ENCODE measurements at places on chromosomes 13 and 19.

GRCh38 chr13:53050151-53050550, 21.5 kb downstream of the OLFM4 start:
- DNase-seq = no peak
- no peaks in the 10 kb centered on the region for H3K4me1 ChIP-seq
- H3K27me3 ChIP-seq = 0 out of 2 replicates have a peak, but pooled peaks cover 2% of the 10 kb centered on the region
- no peaks in the 10 kb centered on the region for H3K36me3 ChIP-seq

DNA sequence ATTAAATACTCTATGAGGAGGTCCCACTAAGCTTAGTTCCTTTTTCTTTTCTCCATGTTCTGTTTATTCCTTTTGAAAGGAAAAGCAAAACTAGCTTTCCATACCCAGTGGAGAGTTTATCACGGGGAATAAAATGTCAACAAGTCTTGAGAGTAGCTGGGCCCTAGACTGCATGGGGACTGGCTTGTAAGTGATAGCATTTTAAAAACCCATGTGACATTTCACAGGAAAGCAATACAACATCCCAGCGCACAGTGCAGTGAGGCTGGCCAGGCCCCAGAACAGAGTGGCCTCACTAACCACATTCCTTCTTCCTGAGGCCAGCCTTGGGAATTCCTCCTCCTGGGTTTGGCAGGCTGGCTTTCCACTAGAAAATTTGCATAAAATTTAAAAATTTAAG, 149.8 kb downstream of the DLEU7 start:
- no peaks in the 10 kb centered on the region for H3K36me3 ChIP-seq
- no peak overlapping the region for H3K4me3 ChIP-seq
- no peaks in the 10 kb centered on the region for H3K27me3 ChIP-seq
- H3K27ac ChIP-seq = no peak overlapping the region
- peaks cover 5% of the 10 kb centered on the region for H3K4me1 ChIP-seq
- no peak for DNase-seq

GRCh38 chr13:22316494-22317025, 645.7 kb downstream of the FGF9 start:
- H3K4me3 ChIP-seq = no peak overlapping the region
- H3K27me3 ChIP-seq = no peaks in the 10 kb centered on the region
- H3K4me1 ChIP-seq = no peaks in the 10 kb centered on the region
- DNase-seq = no peak

- peaks cover 22% of the 10 kb centered on the region for H3K4me1 ChIP-seq
- no peaks in the 10 kb centered on the region for H3K27me3 ChIP-seq
- DNase-seq = no peak
- H3K36me3 ChIP-seq = 0 out of 2 replicates have a peak, but pooled peaks cover 3% of the 10 kb centered on the region
- no peak overlapping the region for H3K27ac ChIP-seq
- no peak overlapping the region for H3K4me3 ChIP-seq
Measured at GRCh38 chr19:23512151-23512925, 117.1 kb upstream of the ZNF91 start.

DNA sequence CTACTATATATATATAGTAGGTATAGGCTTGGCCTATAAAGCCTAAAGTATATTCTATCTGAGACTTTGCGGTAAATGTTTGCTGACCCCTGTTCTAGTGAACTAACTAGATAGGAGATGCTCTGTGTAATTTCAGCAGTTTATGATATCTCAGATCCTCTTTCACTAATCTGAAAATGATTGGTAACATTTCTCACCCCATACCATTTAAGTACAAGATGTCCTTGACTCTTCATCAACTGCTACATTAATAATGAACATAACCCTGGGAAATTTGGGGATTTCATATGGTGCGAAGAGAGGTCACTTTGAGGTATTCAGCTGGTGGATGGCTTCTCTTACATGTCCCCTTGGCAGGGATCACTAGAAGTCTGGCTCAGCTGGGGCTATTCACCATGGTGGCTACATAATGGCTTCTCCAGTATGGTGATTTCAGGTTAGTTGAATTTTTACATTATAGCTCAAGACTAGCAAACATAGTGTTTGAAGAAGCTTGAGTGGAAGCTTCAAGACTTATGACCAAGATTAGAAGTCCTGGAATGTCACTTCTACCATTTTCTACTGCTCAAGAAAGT, 103.6 kb upstream of the MYCBP2 start:
- no peaks in the 10 kb centered on the region for H3K27me3 ChIP-seq
- no peak for DNase-seq
- H3K4me1 ChIP-seq = no peaks in the 10 kb centered on the region
- H3K27ac ChIP-seq = no peak overlapping the region
- no peaks in the 10 kb centered on the region for H3K36me3 ChIP-seq

DNA sequence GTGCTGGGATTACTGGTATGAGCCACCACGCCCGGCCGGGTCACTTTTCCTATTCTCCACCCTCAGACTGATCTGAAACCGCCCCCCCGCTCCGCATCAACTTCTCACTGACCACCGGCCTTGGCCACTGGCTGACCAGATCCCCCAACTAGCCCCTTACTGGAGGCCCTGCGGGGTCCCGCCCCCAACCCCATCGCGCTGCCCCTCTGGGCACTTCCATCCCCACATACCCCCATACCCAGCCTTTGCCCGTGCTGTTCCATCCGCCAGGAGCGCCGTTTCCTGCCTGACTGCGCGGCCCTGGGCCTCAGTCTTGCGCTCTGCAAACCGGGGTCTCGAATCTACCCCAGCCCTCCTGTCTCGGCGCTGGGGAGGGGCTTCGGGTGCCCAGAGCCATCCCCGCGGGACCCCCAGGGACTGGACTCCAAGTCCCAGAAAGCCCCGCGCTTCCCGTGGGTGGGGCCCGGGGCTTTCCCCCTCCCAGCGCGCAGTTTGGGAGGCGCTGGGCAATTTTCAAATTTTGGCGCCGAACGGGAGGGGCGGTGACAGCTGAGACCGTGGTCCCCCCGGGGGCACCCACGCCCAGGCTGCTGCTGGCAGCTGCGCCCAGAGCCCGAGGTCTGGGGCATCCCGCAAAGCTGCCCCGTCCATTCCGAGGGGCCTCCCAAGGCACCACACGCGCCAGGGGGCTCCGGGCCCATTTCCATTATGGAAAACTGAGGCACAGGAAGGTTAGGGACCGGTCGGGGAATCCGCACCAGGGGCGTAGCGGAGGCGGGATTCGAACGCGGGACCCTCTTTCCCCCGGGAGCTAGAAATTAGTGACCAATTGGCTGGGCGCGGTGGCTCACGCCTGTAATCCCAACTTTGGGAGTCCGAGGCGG, 5.2 kb upstream of the LMNB2 start:
- H3K36me3 ChIP-seq = no peaks in the 10 kb centered on the region
- DNase-seq = peak; percentile 60
- H3K27ac ChIP-seq = no peak overlapping the region
- H3K4me3 ChIP-seq = peak overlapping the region; percentile 61
- H3K27me3 ChIP-seq = no peaks in the 10 kb centered on the region

DNA sequence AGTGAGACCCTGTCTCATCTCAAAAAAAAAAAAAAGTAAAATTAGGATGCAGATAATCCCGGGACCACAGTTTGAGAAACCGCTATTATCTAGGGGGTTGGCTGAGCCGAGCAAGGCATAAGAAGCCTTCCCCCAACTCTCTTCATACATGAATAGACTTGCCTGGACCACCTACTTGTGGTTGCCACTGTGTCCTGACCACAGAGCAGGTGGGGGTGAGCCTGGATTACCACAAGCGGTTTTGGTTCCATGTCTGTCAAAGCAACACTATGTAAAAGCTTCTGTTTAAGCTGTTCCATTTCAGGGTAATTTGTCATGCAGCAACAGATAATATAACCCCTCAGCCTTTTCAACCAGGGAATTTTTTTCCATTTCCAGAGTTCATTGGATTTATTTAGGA, 3.3 kb upstream of the NAPA start:
- H3K27ac ChIP-seq = no peak overlapping the region
- peaks cover 6% of the 10 kb centered on the region for H3K4me1 ChIP-seq
- H3K36me3 ChIP-seq = no peaks in the 10 kb centered on the region
- no peaks in the 10 kb centered on the region for H3K27me3 ChIP-seq
- H3K4me3 ChIP-seq = no peak overlapping the region

DNA sequence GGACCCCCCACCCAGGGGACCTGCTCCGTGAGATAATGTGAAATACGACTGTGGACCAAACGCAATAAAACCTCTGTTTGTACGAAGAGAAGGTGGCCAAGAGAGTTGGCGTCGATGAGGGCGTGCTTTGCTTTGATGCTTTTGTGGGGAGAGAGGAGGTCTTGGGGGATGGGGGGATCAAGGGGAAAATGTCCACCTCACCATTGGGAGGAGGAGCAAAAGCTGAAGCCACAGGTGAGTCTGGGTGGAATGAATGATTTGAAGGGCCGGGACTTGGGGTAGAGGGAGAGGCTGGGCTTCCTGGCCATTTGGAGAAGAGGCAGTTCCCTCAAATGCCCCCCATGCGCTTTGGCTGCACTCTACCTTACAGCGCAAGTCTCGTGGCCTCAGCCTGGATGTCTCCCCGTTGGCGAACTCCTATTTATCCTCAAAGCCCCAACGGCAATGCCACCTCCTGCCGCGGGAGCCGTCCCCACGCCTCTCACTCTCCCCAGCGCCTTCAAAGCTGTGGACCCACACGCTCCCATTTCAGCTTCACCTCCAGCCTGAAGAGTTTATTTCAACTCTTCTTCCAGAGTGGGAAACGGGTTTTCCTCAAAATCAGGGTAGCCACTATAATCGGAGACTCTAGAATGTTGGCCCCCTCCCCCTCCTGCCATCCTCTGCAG, 795 bp upstream of the ABCA7 start:
- DNase-seq = no peak
- no peaks in the 10 kb centered on the region for H3K36me3 ChIP-seq
- peak overlapping the region; percentile 72 for H3K4me3 ChIP-seq
- H3K27ac ChIP-seq = no peak overlapping the region
- no peaks in the 10 kb centered on the region for H3K27me3 ChIP-seq
- peaks cover 10% of the 10 kb centered on the region for H3K4me1 ChIP-seq

DNA sequence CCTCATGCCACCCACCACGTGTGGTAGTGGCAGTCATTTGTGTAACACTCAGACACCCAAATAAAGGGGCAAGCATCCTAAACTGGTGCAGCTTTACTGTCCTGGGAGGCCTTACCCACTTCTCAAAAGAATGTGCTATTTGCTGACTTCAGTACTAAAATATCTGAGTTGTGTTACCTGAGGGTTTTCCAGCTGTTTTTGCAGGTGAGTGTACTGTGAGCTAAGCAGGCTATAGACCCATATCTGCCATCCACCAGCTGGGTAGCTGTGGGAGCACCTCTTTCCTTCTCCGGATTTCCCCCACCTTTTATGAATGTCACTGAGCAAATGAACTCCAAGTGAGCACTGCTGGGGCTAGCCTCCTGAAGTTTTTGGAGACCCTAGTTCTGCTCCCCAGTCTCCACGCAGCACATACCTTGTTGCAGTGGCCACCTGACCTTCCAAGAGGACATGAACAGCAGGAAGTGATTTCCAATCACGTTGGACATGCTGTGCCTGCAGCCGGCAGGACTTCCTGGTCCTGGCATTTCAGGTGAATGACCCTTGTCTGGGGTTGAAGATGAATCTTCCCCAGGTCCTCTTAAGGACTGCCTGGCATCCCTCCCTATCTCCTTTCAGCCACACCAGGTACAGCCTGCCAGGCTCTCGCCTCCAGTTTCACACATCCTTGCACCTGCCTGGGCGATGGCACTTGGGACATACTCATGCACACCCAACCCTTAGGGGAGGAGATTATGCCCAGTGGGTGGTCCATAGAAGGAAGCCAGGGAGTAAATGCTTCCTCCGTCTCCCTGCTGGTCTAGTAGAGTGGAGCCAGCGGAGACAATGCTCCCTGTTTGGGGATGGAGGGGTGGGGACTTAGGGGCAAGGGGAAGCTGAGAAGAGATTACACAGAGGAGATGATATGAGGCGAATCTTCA, 109.5 kb upstream of the SPATA13 start:
- H3K4me1 ChIP-seq = peaks cover 14% of the 10 kb centered on the region
- no peak overlapping the region for H3K4me3 ChIP-seq
- DNase-seq = no peak
- H3K27me3 ChIP-seq = no peaks in the 10 kb centered on the region

GRCh38 chr19:7703332-7703731, 1.4 kb upstream of the FCER2 start:
- H3K4me3 ChIP-seq = no peak overlapping the region
- peaks cover 32% of the 10 kb centered on the region for H3K27me3 ChIP-seq
- no peaks in the 10 kb centered on the region for H3K4me1 ChIP-seq
- DNase-seq = no peak
- H3K27ac ChIP-seq = no peak overlapping the region

DNA sequence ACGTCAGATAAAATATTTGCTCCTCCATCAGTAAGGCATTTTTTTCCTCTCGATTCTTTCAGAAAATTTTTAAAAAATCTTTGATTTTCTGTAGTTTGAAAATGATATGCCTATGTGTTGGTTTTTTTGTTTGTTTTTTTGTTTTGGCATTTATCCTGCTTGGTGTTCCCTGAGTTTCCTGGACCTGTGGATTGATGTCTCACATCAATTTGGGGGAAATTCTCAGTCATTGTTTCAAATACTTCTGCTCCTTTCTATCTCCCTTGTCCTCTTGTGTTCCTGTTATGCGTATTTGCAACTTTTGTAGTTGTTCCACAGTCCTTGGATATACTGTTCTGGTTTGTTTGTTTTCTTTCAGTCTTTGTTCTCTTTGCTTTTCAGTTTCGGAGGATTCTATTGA, 18.8 kb upstream of the FLT1 start:
- H3K4me3 ChIP-seq = no peak overlapping the region
- no peaks in the 10 kb centered on the region for H3K36me3 ChIP-seq
- H3K27me3 ChIP-seq = peaks cover 66% of the 10 kb centered on the region
- DNase-seq = no peak
- H3K4me1 ChIP-seq = no peaks in the 10 kb centered on the region
- no peak overlapping the region for H3K27ac ChIP-seq
